CD4-positive, alpha-beta T cell treated with Interferon alpha-2 for 1 hour (primary cell): ENCODE measurements at places on chromosomes 3 and 15.

GRCh38 chr3:124246949-124247348 lies 255.0 kb upstream of the ROPN1 start:
- no peak for DNase-seq

- no peak for DNase-seq
These were observed 60.7 kb downstream of the SGO1 start for GRCh38 chr3:20125289-20125688.

DNA sequence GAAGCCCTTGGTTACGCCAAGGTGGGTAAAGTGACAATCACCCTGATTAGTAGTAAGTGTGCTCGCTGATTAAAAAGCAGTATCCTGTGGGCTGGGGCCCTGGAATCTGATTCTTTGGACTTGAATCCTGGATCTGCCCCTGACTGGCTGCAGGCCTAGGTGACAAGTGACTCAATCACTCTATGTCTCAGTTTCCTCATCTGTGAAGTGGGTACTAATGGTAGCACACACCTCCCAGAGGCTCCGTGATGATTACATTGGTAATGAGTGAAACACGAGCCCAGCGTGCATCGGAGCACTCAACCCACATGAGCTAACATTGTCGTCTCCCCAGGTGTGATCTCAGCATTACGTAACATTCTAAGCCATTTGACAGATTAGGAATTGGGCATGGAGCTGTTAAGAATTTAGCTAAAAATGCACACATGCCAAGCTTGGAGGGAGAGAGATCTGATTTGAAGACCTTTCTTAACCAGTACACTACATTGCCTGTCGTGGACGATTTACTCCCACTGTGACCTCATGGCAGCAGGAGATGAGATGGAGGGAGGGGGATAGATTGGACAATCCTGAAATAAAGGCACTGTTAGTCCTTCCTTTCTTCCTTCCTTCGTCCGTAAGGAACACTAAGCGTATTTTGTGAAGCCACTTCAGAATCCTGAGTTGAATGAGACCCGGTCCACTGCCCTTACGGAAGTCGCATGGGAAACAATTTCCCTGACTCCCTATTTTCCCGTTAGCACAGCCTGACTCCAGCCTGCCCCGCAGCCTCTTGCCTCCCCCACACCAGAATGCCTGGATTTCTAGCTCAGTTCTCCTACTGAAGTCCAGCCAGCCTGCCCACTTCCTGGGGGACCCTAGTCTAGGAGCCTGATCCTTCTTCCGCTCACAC lies 32.1 kb downstream of the MGLL start:
- no peak for DNase-seq

GRCh38 chr3:115698851-115699591 lies 75.7 kb downstream of the GAP43 start:
- no peak for DNase-seq

GRCh38 chr3:134426660-134427181 lies 52.5 kb upstream of the AMOTL2 start:
- DNase-seq: no peak

DNA sequence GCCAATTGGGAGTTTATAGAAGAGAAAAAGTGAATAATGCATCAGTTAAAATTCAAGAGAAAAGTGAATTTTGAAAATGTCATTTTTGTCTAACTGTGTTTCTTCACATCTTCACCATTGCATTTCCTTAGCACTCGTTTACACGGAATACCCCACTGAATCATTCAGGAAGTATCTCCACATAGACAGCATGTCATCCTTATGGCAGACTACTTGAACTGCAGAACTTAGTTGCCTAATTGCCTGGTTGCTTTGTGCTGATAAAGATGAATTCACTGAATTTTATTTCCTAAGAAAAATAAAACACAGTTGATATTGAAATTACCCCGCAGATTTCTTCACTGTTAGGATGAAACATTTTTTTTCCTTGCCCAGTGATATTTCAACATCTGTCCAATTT lies 627.1 kb downstream of the ROBO1 start:
- no peak for DNase-seq

DNA sequence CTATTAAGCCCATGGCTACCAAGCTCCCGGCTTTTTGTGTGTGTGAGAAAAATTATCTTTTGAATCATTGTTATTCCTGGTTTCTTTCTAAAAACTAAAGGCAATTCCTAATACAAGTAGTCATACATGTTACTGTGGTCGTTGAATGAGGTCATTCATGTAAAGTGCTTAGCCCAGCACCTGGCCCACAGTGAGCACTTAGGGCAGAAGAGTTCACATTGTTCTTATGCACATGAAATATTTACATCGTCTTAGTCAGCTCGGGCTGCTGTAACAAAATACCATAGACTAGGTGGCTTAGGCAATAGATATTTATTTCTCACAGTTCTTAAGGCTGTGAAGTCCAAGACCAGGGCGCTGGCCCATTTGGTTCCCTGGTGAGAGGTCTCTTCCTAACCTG lies 216.1 kb downstream of the SHQ1 start:
- DNase-seq: no peak

DNA sequence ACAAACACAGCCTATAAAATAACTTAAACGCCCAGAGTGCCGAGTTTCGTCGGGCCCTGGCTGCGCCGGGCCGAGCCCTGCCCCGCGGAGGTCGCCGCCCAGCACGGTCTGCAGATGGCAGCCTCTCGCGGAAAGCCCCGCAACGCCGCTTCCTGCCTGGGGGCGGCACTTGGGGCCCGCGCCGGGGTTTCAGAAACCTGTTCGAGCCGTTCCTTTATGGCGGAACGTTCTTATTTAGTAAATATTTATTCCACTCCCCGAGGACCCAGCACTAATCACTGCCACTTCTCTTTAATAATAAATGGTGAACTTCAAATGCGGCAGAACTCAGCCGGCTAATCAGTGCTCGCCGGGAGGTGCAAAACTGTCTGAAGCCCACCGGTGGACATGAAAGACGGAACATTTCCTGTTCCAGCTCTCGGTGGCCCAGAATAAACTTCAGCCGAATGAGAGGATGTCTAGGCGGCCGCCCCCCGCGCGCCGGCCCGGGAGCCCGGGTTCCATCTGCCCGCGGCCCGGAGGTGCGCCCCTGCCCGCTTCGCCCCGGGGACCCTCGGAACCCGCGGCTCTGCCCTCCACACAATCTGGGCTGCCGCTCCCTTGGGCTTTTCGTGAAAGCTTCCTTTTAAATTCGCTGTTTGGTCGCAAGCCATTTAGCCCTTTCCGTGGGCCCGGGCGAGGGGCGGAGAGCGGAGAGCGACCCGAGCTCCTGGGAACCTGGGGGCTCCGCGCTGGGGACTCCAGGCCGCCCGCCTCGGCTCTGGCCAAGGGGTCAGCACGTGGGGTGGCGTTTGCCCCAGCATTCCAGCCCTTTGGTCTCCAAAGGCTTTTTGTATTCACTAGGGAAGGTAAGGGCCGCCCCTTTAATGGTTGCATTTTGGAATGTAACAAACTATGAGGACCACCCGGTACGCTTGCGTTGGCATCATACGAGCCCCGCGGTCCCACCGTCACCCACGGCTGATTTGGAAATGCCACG lies 110.8 kb upstream of the ATP11B start:
- DNase-seq: peak; percentile 54

- DNase-seq: no peak
These were observed 31.3 kb downstream of the LIPC start for GRCh38 chr15:58462973-58463663.

GRCh38 chr3:110813541-110813940 lies 258.1 kb upstream of the NECTIN3 start:
- DNase-seq: no peak

DNA sequence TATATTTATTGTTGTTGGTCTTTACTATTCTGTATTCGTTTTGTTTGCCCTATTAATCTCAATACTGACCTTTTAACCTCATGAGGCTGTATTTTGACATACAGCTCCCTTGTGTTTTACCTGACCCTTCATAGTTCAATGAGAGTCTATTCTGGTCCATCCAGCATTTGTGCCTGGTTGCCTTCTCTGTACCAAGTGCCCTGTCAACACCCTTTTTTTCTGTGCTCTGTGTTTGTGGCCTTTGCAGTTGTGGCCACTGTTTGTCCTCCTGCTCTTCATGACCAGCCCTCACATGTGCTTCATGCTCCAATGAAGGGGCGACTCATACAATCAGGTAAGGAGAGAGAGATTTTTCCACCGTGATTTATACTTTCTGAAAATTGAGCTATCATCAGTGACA lies 368.2 kb downstream of the IL20RB start:
- no peak for DNase-seq

DNA sequence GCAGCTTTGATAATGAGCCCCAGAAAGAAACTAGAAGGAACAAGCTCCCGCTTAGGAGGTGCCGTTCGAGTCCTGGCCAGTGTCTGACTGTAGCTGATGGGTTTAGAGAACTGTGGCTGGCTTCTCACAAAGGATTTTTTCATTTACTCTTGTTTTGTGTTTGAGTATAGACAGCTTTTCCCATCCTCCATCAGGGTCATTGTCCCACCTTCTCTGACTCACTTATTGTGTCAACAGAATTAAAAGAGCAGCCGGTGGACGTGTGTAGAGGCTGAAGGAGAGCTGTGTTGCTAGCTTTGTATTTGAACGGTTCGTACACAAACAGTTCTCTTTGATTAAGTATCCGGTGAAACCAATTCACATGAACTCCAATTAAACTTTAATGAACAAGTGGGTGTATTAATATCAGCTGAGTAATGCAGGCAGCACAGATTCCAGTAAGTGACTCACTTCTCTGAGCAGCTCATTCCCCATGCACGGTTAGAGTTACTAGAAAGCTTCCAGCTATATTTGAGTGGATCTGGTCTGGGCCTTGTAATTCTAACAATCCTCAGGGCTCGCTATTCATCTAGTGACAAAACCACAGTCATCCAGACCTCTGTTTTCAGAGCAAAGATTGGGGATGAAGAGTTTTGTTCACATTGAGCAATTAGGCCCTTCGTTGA lies 141.0 kb downstream of the LPP start:
- no peak for DNase-seq

GRCh38 chr3:71031181-71031580 lies 552.3 kb downstream of the FOXP1 start:
- no peak for DNase-seq

DNA sequence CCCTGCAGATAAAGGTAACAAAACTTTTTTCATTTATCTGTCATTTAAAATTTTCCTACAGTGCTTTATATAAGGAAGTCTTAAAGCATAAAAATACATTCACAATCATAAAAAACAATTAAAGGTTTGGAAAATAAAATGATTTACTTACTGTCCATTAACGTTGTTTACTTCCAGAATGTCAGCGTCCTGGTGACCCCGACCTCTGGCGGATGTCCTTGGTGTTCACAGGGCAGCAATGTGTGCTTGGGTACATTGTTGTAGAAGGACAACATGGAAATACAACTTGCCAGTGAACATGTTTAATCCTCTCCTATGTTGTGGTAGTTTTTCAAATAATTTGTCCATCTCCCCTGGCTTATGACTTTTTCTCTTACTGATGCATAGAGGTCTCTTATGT lies 168.8 kb upstream of the NDN start:
- no peak for DNase-seq

DNA sequence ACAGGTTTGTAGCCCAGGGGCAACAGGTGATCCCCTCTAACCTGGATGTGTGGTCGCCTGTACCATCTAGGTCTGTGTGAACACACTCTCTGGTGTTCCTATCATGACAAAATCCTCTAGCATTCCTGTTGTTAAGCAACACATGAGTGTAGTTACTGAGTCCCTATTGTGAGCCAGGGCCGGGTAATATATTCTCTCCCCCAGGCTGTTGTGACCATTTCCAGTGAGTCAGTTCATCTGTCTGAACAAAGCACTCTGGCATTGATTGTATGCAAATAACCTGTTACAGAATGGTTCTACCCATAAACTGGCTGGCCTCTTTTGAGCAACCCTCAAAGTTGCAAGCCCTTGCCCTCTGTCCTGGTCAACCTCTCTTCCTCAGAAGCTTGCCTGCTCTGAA lies 2.6 kb upstream of the FLNB start:
- DNase-seq: no peak

- no peak for DNase-seq
These were observed 116.5 kb downstream of the THSD4 start for GRCh38 chr15:71231758-71232157.

DNA sequence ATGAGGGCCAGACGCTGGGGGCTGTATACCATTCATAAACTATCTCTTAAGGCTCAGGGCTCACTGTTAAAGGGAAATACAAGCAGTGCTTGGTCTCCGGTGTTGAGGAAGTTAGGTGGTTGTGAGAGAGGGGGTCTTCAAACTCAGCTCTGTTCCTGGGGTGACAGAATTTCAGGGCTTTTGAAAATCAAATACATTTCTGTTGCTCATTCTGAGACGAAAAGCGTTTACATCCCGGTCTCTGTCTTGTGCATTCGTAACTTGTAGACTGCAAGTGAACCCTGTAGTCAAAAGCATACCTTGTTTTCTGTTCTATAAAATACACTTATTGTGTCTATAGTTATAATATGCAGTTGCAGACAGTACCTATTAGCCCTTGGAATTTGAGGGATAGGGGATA lies 1.7 kb downstream of the SLCO3A1 start:
- no peak for DNase-seq

DNA sequence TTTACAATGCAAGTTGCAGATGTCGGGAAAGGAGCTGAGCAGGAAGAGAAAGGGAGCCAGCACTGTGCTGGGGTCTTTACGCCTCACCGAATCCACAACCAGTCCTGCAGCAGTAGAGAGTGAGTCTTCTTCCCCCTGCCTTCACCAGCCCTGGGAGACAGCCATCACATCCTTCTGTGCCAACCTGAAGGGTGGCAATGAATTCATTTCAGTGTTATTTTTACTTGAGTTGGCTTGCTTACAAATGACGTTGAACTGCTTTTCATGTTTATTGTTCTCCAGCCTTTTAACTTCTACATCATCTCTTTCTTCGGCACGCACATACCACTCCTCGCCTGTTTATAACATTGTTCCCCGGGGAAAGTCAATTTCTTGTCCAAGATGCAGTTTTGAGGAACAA lies 77.1 kb downstream of the TRIM42 start:
- no peak for DNase-seq

- no peak for DNase-seq
These were observed 579.5 kb downstream of the PDCD6IP start for GRCh38 chr3:34377961-34378360.

DNA sequence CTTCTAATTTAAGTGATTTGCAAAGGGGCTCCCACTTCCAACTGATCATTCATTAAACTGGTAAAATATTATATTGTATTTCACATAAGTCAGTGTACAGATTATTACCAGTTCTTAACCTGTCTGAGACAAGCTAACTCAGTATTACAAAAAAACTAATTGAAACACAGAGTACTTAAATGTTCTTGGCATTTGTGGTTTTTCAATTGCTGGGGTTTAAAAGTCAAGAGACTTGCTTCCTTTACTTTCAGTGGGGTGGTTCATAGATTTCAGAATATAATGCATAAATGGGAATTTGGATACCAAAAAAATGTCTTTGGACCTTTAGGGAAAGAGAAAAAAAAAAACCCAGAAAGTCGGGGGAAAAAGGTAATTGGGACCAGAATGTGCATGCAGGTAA lies 85.0 kb downstream of the ATP10A start:
- DNase-seq: no peak

- no peak for DNase-seq
These were observed 8.2 kb upstream of the CCR9 start for GRCh38 chr3:45878124-45878523.

DNA sequence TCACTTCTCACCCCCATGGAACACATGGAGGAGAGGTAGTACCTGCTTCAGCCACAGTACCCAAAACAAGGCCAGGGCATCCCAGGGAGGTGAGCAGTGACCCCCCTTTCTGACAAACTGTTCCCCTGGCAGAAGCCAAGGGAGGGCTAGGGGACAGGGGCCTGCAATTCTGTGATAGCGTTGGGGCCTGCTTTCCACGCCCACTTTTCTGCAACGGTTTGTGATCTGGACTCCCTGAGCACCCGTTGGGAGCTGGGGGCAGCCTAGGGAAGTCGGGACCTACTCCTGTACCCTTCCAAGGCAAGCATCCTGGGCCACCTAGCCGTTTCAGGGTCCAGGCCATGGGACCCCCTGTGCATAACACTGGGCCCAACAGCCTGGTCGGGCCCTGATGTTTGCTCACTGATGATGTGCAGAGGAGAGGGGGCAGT lies 996 bp upstream of the DNAJA4 start:
- no peak for DNase-seq
